NCI-H187 (cell line): ENCODE measurements at places on chromosomes 1 and 21.

DNA sequence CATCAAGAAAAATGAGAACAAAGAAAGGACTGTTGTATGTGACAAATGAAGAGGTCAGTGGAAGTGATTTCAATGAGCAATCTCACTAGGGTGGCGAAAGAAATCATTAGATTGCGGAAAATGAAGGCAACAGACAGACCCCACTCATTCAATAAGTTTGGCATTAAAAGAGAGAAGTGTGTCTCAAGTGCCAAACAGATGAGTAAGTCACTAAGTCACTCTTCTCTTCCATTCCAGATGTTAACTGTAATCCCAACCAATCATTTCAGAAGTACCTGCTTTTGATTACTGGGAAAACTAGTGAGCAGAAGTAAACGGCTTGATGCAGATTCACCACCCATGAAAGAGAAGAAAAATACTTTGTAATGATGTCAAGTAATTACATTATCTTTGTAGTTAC, 144.3 kb upstream of the PRMT6 start:
- no peak for DNase-seq

- DNase-seq, result no peak
Measured at GRCh38 chr1:2594641-2595131, 8.1 kb downstream of the PRXL2B start.

GRCh38 chr1:11599891-11600576, 54.2 kb downstream of the FBXO2 start:
- DNase-seq, result no peak

GRCh38 chr1:43531906-43532584, 1.4 kb downstream of the PTPRF start:
- no peak for DNase-seq

- DNase-seq, result no peak
Measured at GRCh38 chr1:232589111-232589811, 40.7 kb downstream of the SIPA1L2 start.

GRCh38 chr1:226549937-226550671, 1.5 kb downstream of the STUM start:
- no peak for DNase-seq

GRCh38 chr1:30490554-30491053, 232.8 kb downstream of the MATN1 start:
- DNase-seq, result no peak

- DNase-seq, result no peak
Measured at GRCh38 chr21:41894922-41895557, 15.9 kb upstream of the PRDM15 start.

DNA sequence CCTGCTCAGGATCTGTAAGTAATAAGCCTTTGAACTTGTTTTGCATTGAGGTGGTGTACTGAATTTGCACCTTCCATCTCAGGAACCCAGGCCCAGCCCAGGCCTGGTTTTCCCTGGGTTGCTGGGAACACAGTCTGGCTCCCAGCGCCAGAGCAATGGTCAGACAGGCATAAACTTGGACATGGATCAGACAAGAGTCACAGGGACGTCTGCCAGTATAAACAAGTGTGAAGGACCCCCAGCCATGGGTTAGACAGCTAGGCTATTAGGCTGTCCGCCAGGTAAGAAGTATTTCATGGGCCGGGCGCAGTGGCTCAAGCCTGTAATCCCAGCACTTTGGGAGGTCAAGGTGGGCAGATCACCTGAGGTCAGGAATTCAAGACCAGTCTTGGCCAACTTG, 5.5 kb downstream of the IFNLR1 start:
- DNase-seq, result no peak

DNA sequence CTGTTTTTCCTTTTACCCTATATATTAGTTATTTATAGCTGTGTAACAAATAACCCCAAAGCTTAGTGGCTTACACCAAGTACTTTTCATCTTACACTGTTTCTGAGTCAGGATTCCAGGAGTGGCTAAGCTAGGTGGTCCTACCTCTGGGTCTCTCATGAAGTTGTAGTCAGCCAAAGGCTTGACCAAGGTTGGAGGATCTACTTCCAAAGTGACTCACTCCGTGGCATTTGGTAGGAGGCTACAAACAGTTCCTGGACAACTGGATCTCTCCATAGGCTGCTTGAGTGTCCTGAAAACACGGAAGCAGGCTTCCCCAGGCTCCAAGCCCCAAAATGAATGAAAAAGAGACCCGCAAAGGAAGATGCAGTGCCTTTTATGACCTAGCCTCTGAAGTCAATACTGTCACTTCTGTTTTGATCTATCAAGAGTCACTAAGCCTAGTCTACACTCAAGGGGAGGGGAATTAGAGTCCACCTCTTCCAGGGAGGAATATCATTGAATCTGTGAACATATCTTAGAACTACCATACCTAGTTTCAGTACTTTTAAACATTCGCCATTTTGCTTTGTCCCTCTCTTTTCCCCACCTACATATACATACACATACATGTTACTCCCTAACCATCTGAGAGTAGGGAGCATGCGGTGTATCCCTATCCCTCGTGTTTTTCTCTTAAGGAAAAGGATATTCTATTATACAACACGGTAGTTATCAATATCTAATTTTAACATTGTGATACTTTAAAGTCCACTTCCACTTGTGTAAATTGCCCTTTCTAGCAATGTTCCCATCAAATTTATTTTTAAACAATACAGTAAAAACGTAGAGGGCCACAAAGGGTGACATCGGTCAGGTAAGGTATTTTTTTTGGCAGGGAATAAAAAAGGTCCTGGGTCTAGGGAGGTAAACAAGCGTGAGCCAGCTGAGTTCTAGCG, 67.2 kb downstream of the SLC35A3 start:
- DNase-seq, result no peak

GRCh38 chr1:157955857-157956256, 37.6 kb upstream of the KIRREL1 start:
- DNase-seq, result no peak

DNA sequence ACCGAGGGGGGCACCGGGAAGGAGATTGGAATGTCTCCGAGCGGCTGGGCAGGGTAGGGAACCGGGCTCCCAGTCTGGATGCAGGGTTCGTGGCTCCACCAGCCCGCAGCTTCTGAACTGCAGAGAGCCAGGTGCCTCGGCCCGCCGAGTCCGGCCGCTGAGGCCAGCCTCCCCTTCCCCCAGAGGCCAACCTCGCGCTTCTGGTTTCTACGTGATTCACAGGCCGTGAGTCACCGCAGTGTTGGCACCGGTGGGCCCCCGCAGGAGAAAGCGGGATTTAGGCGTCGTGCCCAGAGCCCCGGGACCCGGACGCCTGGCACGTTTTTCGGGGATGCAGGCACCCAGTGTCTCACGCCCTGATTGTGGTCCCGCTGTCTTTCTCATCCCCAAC, 458 bp downstream of the CRABP2 start:
- DNase-seq, result no peak

- no peak for DNase-seq
Measured at GRCh38 chr1:44472620-44473525, 67.8 kb downstream of the RNF220 start.

GRCh38 chr21:39935716-39936115, 68.5 kb downstream of the PCP4 start:
- DNase-seq, result no peak

DNA sequence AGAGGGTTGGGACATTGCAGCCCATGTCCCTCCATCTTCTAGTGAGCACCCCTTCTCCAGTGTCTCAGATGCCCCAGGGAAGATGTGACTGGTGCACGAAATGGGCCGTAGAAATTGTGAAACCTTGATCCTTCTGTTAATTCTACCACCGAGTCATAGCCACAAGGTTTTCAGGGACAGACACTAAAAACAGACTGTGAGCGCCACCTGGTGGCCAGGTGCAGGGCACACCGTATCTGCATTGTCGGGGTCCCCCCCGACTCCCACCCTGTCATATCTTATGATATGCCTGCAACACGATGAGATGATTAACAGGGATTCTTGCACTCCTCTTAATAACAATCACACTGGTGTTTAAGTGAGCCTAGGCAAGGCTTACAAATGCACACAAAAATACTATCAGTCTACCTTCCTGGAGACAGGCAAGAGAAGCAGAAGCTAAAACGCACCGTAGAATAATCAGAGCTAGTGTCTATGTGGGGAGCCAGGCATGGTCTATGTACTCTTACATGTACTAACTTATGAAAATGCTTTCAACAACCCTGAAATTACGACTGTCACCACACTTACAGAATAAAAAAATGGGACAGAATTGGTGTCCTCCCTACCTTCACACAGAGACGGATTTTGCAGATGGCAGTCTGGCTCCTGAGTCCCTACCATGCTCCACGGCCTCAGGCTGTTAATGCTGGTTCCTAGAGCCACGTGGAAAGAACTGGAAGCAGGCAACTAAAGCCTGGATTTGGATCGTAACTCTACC, 57.9 kb downstream of the FHAD1 start:
- peak; percentile 12 for DNase-seq

- DNase-seq, result no peak
Measured at GRCh38 chr1:3436451-3436850, 18.0 kb upstream of the ARHGEF16 start.

GRCh38 chr1:29810121-29811120, 574.1 kb downstream of the PTPRU start:
- no peak for DNase-seq

GRCh38 chr1:5947978-5948680, 44.1 kb downstream of the NPHP4 start:
- DNase-seq, result no peak

- DNase-seq, result peak; percentile 9
Measured at GRCh38 chr1:45569962-45570581, 13.8 kb upstream of the NASP start.

DNA sequence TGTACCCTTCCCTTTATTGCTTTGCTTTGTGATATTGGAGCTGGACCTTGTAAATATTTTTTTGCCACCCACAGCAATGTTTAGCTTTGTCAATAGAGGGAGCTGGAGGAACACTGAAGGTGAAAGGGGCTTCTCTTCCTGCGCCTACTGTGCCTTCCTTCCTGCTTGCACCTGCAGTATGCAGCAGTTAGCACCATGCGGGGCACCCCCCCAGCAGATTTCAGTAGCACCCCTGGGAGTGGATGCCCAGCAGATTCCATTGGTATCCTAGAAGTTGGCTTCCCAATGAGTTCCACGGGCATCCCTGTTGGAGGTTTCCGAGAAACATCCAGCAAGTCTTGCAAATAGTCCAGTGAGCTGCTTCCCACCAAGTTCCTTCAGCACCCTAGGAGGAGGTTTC, 25.6 kb downstream of the S100A10 start:
- no peak for DNase-seq

DNA sequence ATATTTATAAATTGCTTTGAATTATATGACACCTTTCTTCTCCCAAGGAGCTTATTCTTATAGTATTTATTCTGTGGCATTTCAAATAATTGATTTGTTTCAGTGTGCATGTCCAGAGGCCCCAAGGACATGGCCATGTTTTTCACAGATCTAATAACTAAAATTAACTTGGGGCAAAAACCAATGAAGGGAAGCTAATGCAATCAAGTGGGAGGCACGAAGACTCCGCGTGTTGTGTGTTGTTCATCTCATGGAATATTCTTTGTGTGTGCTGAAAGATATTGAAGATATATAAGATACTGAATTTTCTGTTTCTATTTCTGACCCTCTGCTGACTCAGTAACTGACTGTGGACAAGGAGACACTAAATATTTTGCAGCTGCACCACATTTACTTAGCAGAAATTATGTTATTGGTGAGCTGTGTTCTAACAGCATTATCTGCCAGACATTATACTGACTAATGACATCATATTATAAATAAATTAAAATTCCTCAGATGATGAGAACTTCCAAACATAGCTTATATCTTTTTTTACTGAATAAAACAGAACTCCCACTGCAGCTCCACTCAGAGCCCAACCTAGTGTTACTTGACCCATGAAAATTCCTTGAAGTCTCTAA, 519.3 kb upstream of the CXADR start:
- no peak for DNase-seq

DNA sequence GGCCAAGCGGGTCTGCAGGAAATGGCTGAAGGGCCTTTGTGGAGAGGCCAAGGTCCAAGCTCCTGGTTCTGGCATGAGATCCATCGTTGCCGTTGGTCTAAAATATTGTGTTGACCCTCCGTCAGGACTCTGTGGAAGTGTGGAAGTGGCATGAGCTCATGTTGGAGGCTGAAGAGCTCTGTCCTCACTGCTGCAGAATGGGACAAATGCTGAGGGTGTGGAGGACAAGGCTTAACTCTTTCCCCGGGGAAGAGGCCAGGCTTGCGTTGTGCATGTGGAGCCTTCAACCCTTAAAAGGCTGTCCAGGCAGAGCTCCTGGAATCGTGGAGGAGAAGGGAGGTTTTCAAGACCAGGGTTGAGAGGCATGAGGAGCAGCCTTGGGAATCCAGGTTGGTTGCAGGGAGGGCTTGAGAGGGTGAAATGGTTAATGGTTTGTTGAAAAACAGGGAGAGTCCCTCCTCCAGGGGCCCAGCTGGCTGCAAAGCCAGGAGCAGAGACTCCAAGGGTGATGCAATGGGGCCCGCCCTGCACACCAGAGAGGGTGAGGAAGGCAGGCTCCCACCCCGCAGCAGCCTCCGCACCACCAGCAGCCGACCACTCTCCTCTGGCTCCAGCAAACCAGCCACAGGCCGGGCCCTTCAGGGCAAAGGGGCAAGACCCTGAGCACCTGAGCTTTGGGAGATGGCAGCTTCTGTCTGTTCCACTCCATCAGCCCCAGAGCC, 6.7 kb upstream of the AHCYL1 start:
- no peak for DNase-seq

DNA sequence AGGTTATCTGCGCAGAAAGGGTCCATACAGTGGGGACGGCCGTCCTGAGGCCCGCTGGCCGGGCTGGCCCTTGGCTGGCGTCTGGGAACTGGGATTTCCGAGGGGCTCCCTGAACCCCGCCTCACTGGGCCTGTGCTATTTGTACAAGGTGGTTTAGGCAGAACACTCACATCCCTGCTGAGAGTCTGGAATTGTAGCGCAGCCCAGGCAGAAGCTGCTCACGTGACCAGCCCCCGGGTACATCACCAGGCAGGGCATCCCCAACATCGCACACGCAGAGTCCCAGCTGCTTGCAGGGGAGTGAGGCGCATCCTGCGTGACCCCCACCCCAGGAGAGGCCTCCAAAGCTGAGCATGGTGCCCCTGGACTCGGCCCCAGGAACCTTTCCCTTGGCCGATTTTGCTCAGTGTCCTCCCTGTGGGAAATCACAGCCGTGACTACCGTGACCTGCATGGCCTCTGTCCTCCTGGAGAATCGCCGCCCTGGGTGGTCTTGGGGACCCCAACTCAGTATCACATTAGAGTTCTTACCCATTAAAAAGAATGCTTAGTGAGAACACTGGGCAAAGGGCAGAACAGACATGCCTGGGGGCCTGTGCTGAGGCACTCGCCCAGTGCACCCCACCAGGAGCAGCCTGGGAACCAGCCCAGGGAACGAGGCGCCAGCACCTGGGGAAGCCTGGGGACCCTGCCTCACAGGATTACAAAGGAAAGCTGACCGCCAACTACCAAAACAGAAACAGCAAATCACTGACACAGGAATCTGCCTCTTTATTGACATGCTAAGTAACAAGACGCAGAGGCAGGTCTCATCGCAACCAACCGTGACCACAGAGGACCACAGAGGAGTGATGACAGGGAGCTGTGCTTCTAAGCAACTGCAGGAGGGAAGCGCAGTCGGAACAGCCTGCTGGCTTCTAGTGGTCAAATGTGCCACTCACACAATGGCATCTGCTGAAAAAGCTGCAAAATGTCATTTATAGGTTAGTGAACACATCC, 33.5 kb downstream of the UBE2G2 start:
- peak; percentile 68 for DNase-seq

GRCh38 chr1:108824051-108824450, 32.8 kb downstream of the AKNAD1 start:
- DNase-seq, result no peak

- DNase-seq, result peak; percentile 24
Measured at GRCh38 chr1:165717918-165718515, 19.7 kb upstream of the ALDH9A1 start.
